Thymus (tissue), 14 donors: ENCODE measurements at places on chromosomes 3 and 15.

GRCh38 chr3:143720381-143720780, 127.9 kb downstream of the SLC9A9 start:
- no peak for DNase-seq

GRCh38 chr15:83955806-83956265, 279.7 kb upstream of the GOLGA6L4 start:
- DNase-seq: no peak

- no peak for DNase-seq
Observed at GRCh38 chr3:126557761-126558160, 971 bp downstream of the C3orf22 start.

DNA sequence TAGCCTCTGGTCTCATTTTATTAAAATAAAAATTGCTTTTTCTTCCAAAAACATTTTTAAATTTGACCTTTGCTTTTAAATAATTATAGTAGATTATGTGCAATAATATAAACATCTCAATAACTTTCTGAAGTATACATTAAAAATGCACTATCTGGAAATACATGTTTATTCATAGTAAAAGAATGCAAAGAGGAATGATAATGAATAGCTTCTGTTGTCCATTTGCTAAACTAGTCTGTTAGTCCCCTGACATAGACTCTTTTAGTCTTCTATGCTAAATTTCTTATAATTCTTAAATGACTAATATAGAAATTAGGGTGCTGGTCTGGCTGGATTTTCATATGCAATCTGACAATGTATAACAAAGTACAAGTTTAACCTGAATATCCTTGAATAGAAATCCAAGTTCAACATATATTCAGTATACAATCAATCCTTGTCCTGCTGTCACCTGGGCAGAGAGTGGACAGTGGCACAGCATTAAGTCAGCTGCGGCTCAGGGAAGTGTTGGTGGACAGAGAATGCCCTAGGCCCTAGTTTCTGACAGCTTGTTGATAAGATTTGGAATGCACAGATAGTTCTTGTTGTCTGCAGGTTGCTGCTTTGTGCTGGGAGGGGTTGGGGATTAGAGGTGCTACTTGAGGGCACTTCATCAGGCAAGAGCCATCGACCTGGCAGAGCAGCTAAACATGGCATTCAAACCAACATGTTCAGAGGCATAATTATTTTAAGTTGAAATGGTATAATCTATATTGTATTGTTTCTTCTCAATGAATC, 161.7 kb downstream of the MBNL1 start:
- DNase-seq: no peak

- no peak for DNase-seq
Observed at GRCh38 chr3:110243081-110243480, 828.5 kb upstream of the NECTIN3 start.

- DNase-seq: no peak
Observed at GRCh38 chr15:68511073-68511991, 67.5 kb upstream of the CORO2B start.

- DNase-seq: no peak
Observed at GRCh38 chr3:170806676-170807075, 63.3 kb downstream of the RPL22L1 start.

DNA sequence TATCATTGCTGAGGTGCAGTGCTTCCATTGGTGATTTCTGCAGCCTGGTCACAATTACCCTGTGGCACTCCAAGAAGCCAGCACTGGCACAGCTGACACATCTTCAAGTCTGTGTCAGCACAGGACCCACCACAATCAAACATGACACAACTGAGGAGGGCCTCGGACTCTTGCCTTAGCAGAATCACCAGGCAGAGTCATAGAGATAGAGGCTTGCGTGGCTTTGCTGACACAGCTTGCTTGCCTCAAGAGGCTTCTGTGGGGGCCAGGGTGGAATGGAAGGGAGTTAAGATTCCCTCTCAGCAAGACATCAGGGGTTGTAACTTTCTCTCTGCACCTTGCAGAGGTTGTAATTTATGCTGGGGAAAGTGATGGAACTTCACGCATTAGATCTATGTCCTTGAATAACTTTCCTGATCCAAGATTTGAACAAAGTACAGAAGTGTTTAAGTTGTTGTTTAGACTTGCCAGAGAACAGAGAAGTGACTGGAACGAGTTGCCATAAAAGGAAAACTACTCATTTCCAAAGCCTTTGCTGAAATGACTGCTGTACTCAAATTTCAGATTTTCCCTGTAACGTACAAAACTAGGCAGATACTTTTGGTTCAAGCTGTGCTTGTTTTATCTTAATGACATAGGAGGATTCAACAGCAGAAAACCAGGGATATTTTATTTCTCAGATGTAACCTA, 170.7 kb downstream of the DIPK2A start:
- no peak for DNase-seq

DNA sequence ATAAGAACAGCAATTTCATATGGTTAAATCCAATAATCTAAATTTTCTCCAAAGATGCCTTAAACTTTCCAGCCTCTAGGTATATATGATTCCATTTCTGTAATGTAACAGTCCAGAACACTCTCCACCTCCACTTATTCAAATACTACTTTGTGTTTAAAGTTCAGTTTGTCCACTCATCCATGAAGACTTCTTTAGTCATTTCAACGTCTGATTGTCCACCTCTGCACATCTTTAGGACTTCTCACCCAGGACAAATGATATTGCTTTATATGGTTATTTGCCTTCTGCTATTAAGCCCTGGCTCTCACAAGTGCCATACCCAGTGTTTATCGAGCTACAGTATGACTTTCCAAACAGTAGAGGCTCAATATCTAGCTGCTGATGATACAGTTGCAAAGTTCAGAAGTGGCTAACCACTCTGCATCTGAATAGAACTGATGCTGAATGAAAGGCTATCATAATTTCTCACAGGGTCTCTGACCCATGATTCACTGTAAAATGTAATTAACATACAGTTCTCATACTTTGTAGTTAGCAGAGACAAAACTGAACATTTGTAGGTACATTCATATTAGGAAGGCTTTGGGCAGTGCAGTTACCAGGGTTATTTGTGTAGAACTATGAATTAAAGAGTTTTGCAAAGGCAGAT, 93.7 kb upstream of the MBNL1 start:
- DNase-seq: no peak
